ENCODE measurements at places on chromosomes 5 and 9.

- no peak for DNase-seq
These were observed 179.6 kb downstream of the LURAP1L start for GRCh38 chr9:12954441-12954840.

DNA sequence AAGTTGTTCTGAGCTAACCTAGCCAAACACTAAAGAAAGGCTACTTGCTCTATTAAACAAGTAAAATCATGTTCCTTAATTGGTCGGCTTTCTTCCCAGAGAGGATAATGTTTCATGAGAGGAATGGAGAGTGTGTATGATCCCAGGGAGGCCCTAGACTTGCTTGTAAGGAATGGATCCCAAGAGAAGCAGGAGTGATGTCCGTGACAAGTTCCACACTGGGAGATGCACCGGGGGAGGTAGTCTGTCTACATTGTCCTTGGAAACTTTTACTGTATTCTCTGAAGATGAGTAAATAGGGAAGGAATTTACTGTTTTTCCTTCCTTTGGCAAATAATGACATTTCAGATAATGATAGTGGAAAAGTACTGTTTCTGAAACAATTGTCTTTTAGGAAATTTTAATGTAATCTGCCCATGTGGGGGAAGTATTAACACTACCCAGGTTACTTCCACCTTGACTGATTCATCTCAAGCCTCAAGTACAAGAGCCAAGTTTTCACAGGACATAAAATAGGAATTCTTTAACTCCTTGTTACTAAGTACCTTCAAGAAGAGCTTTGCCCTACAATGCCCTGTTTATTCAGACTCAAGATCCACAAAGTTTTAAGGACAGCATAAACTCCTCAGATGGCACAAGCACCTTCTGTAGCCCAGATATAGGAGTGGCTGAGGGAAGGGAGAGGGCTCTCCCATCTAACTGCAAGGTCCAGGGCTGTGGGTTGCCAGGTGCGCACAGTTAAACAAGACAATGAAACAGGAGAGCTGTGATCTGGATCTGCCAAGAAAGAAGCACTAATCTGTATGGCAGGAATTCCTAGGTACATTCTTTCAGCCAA, 152.1 kb downstream of the GNA14 start:
- peak; percentile 62 for DNase-seq

GRCh38 chr9:129007035-129007765, 20.9 kb downstream of the SH3GLB2 start:
- no peak for DNase-seq

GRCh38 chr5:76724871-76725270, 8.9 kb downstream of the F2R start:
- DNase-seq = no peak

DNA sequence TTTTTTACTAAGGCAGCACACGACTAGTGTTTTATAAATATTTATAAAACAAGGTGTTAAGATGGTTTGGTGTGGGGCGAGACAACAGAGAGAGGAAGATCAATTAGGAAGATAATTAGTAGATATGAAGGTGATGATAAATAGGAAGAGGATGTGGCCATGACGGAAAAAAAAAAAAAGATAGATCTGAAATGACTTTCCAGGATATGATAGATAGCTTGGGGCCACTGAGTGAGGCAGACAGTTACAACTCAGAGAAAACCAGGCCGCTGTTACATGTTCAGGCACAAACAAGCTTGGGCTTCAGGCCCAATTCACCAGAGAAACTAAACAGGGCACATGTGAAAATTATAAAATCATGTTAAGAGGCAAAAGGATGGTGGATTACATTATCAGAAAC, 43.2 kb downstream of the KIAA0825 start:
- no peak for DNase-seq

DNA sequence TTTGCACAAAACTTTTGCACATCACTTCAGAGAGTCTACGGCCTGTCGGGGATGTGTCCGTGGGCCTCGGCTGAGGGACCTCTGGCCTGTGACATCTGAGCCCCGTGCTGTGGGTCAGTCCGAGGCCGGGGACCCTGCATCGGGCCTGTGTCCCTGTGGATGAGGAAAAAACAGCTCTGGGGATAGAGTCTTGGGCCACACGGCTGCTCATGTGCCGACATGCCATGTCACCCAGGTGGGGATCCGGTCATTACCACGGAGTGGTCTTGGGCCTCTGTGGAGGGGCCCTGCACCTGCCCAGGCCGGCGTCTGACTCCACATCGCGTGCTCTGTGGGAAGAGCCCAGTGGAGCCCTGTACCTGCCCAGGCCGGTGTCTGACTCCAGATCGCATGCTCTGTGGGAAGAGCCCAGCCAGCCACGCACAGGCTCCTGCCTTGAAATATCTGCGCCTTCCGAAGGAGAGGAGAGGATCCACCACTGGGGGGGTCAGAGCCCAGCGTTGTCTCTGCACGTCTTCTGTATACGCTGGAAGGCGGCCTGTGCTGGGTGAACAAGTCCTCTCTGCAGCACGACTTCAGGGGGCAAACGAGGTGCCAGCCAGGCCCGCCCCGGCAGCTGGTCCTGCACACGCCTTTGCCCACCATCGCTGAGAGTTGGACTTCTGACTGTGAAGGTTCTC, 27.5 kb upstream of the IRX4 start:
- DNase-seq = no peak

DNA sequence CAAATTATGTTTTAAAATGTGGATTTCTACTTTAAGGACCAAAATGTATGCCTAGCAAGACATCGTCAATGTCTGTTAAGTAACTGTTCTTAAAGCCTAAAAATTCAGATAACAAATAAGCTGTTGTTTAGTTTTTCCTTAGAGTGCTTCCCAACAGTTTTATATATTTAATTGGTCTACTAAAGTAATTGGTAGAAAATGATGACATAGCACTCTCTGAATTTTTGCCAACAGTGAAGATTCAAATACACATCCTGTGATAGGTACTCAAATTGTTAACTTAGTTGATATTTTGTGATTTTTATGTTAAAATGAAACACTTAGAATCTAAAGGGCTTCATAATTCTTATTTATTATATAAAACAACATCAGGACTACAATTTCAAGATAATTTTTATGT, 107.5 kb downstream of the TMEM232 start:
- DNase-seq = no peak

GRCh38 chr5:73352243-73352642, 96.3 kb downstream of the FOXD1 start:
- DNase-seq = no peak

Measured in DMS79 (cell line).